CD4-positive, alpha-beta T cell treated with Interleukin-6 at 100 ng/mL for 8 hours (primary cell): ENCODE measurements at places on chromosomes 4 and X.

- no peak for DNase-seq
Observed at GRCh38 chr4:185921583-185922555, 109.9 kb upstream of the SORBS2 start.

GRCh38 chrX:38438321-38438720, 85.9 kb downstream of the OTC start:
- no peak for DNase-seq

- no peak for DNase-seq
Observed at GRCh38 chr4:56786955-56787354, 34.5 kb downstream of the SPINK2 start.

GRCh38 chrX:114924423-114924822, 93.0 kb downstream of the IL13RA2 start:
- no peak for DNase-seq

- no peak for DNase-seq
Observed at GRCh38 chr4:156962528-156962974, 9.0 kb downstream of the PDGFC start.

DNA sequence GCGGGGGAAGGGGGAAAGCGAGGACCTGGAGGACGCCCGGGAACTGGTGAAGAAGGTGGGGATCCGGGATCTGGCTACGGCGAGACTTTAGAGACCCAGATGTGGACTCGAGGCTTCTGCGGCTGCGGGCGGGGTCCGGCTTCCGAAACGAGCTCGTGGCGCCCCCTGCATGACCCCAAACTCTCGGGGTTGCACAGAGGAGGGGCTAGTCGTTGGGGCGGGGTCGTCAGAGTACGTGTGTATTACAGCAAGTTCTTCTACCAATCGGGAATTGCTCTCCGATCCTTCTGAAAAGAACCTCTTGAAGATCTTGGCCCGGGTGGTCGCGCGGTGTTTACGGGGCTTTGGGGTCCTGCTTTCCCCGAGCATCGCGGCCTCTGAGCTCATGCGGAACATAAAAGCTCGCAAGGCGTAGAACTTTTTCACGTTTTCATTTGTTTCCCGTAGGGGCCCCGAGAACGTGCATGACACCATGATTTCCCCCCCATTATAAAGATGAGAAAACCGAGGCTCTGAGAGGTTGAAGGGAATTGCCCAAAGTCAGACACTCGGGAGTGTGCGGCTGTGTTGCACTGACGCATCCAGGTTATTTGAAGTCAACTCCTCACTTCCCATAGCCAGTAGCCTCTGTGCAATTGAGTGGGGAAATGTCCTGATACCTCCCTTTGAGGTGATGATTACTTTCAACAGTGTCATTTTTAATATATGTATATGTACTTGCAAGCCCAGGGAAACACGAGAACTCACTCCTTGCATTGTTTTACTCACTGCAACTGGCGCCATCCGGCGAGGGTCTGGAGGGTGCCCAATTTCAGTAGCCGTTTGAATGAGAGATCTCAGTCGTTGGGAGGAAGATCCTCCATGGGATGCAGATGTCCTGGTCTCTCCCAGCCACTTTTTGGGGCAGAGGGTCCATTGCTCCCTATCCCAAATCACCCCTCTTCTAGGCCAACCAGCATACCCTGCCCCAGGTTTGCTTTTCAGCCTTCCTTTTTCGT, at the start of gene BEND4:
TSS of gene BEND4 (minus strand) at position 149 of the 998 bp plus-strand sequence. CDS start 512 bp downstream, outside the sequence.
- no peak for DNase-seq

DNA sequence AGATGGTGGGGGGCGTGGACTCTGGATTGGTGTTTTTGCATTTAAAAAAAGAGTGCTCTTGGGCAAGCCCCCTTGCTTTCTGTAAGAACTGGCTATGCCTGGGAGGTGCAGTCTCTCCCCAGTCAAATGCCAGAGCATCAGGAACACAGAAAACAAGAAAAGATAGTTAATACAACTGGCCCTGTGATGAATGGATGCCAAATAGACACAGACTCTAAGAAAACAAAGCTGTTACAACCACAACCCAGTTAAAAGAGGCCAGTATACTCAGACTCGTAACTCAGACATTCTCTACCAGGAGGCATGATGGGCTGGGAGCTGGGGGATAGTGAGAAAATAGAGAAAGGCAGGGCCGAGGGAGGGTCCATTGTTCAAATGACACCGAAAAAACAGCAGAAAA, 32.5 kb upstream of the C1QTNF7 start:
- no peak for DNase-seq

GRCh38 chrX:21047034-21047455, 327.2 kb upstream of the CNKSR2 start:
- DNase-seq, result no peak

GRCh38 chrX:10833299-10834169, 213.1 kb upstream of the MID1 start:
- no peak for DNase-seq

DNA sequence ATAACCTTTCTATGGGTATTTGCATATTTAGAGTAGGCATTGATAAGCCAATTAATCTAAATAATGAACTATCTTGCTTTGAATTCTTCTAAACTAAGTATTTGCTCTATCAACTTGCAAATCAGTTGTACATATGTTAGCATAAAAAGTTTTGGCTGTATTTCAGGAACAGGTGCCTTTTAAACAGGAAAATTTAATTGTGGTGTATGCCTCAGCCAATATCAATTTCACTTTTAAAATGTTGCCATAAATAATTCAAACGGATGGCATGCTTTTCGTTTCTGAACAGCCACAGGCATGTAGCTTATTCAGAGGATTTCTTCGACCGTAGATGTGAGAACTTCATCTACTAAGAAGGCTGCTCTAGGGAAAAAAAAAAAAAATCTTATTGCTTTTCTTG, 99.9 kb downstream of the DCLK2 start:
- no peak for DNase-seq

DNA sequence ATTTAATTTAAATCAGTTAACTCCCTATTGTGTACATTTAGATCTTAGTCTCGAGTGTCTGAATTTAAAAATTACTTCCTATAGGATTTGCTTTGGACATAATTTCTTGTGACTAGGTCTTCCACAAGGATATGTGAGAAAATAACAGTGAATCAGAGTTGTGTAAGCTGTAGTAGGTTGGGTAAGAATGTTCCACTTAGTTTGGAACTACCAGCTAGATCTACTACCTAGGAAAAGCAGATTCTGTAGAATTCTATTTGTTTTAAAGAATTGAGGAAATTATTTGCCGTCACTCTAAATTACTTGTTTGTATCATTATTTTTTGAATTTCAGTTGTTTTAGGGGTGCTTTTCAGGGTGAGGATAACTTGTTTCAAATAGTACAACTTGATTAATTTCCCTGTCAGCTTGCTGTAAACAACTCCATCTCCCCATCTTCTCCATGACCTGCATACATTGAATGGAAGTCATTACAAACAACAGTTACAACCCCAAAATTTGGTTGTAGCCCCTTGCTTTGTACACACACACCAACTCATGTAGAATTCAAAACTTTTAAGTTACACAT, 1.3 kb downstream of the MTHFD2L start:
- DNase-seq, result no peak

- peak; percentile 65 for DNase-seq
Observed at GRCh38 chr4:108342325-108342970, 173.7 kb upstream of the LEF1 start.

- no peak for DNase-seq
Observed at GRCh38 chr4:155544547-155544946, 122.1 kb upstream of the GUCY1A1 start.

- no peak for DNase-seq
Observed at GRCh38 chr4:40245550-40245949, 48.7 kb downstream of the RHOH start.

- no peak for DNase-seq
Observed at GRCh38 chr4:46934726-46935125, 25.7 kb upstream of the COX7B2 start.

- peak; percentile 19 for DNase-seq
Observed at GRCh38 chr4:110164856-110165255, 33.6 kb downstream of the ELOVL6 start.

DNA sequence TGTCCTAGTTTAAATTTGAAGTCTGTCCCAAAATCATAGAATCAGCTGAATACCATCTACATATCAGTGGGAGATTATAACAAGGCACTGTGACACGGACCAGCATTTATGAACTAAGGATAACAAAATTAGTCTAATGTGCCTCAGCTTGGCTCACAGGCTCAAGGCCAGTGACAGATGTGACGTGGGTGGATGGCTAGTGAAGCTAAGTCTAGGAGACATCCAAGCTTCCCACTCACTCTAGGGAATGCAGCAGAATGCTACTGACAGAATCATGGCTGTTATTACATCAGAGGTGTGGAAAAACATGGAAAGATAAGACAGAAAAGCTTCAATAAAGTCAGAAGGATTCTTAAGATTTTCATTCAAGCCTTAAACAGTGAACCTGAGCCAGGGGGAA, 329.9 kb downstream of the NAF1 start:
- DNase-seq, result no peak

DNA sequence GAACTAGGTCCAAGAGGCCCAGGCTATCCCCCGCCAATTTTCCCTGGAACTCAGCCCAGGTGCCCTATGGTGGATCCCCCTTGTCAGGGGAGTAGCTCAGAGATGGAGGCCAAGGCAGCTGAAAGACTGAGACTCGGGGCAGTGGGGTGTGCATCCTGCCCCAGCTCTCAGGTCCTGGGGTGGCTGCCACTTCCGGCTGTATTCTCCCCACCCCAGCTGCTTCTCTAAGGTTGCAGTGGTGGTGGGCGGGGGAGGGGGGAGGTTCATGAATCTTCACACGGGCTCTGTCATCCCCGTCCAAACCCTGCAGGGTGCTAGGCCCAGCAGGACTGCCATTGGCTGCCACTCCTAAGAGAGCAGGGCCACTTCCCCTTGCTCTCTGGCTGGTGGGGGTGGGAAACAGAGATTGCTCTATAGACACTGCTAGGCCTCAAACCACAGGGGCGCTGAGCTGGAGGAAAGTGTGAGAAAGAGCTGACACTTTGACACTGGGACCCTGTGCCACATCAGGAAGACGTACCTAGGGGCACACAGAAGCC, 1.5 kb downstream of the SASH3 start:
- peak; percentile 90 for DNase-seq

DNA sequence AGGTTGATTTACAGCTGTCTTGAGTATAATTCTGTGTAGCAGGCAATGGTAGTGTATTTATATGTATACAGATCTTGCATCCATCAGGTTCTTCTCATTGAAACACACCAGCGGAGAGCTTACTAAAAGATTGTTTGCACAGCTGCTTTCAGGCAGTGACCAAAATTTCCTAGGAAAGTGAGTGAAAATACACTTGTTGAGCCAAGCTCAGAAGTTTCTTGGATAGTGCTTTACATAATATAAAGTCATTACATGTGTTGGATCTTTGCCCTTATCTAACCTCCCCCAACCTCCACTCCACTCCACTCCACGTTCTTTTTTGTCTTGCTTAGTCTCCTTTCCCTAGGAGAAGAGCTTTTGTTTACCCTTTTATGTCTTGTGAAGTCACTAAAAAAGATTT, 34.1 kb downstream of the CNKSR2 start:
- DNase-seq, result no peak

GRCh38 chrX:150868625-150869024, 29.8 kb downstream of the CD99L2 start:
- no peak for DNase-seq

- no peak for DNase-seq
Observed at GRCh38 chrX:108664701-108665100, 71.7 kb downstream of the IRS4 start.

GRCh38 chr4:166594326-166594946, 639.9 kb downstream of the SPOCK3 start:
- no peak for DNase-seq

DNA sequence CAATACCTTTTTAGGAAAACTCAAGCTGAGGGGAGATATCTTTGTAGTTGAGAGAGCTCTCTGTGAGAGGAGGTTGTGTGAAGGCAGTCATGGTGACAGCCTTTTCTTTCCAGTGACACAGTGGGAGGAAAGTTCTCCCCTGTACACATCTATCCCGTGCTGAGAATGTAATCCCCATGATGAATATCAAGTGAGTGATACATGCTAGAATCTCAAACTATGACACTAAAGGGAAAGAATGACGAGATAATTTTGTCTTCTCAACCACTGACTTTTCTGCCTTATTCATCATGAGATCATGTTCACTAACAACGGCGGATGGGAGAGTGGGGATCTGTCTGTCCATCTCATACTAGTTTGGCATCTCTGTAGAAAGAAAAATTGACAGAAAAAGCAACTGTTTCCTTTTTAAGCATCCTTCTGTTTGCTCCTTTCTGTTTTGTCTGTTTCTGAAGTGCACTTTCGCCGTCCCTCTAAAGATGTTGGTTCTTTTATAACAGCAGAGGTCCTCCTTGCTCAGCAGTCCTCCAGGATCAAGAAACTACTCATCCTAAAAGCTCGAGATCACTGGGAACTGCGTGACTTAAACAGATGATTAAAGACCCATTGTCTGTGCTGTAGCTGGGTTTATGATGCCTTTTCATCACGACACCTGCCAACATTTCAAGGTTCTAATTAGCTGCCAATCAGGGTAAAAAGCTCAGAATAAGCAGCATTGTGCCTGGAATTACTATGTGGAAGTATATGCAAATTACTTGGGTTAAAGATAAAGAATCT, 137.6 kb downstream of the DCK start:
- DNase-seq, result no peak

- DNase-seq, result no peak
Observed at GRCh38 chrX:11111947-11112346, 815 bp downstream of the HCCS start.

DNA sequence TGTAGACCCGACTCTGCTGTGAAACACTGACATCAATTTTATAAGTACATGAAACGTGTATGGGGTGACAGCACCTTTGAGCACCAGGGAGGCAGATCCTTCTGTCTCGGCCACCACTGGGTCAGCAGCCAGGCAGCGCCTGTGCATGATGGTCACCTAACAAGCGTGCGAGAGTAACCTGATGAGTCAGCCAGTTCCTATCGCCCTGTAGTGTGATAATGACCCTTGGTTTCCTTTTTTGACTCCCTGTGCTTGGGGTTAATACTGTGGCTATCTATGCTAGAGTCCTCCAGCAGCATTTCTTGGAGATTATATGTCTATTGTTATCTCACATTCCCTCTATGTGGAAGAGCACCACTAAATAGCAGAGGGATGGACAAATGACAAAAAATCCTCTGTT, 101.6 kb downstream of the NPNT start:
- DNase-seq, result no peak

- no peak for DNase-seq
Observed at GRCh38 chr4:106986486-106986885, 49.6 kb downstream of the DKK2 start.

GRCh38 chr4:140136509-140136908, 17.5 kb downstream of the MAML3 start:
- DNase-seq, result no peak

- no peak for DNase-seq
Observed at GRCh38 chr4:102563000-102563399, 61.8 kb downstream of the NFKB1 start.
